SJSA1 (cell line): ENCODE measurements at places on chromosomes 7 and 10.
A peak's percentile ranks its signal among the peaks of the same experiment; 100 is the strongest.

GRCh38 chr7:32957326-32958045 lies at the start of gene FKBP9:
TSS of gene FKBP9 (plus strand) at chr7:32957440. CDS start at chr7:32957574, 134 bp downstream.
- peak; percentile 80 for DNase-seq

- no peak for DNase-seq
These were observed 35.5 kb upstream of the PPIF start for GRCh38 chr10:79311581-79312407.

DNA sequence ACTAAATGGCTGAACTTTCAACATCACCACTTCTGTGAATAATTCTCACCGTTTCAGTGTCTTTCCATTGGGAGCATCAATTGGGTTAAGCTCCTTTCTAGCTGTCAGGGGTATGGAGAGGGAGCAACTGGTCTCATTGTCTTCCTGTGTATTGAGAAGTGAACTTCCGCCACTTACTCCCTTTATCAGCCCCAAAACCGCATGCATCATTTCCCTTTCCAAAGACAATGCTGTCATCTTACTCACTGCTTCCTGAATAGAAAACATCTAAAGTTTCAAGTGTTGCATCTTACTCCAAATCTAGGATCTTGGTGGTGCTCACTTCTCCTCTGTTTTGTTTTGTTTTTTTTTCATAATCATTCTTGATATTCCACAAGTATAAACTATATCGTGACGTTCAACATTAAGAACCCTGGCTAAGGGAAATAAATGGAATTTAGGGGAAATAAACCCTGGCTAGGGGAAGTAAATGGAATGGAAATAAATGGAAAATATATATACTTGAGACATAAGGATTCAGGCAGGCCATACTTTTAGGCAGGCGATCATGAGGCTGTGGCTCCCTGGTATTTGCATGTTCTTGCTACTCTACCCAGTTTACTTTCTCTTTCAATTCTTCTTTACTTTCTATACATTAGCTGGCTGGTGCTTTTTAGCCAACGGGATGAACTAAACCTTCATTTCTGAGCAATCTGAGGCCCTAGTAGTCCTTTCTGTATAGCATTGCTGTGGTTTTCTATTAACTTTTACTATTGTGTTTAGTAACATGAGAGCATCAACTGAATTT lies 371.9 kb downstream of the BMPER start:
- DNase-seq: no peak

DNA sequence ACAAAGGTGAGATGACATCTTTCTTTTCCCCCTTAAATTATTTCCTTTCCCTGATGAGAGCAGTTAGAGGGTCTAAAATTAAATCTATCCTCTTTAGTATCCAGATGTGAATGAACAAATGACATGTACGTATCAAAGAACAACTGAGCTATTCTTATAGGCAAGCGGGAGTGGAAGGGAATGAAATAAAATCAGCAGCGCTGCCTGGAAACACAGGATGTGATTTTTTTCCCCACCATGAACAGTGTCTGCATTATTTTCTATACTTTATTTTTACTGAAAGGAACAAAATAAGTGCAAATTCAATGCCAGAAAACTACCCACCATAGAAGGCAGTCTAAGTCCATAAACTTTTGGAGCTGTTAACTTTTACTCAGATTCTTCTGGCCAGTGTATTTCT lies 40.6 kb downstream of the SLC26A4 start:
- no peak for DNase-seq

DNA sequence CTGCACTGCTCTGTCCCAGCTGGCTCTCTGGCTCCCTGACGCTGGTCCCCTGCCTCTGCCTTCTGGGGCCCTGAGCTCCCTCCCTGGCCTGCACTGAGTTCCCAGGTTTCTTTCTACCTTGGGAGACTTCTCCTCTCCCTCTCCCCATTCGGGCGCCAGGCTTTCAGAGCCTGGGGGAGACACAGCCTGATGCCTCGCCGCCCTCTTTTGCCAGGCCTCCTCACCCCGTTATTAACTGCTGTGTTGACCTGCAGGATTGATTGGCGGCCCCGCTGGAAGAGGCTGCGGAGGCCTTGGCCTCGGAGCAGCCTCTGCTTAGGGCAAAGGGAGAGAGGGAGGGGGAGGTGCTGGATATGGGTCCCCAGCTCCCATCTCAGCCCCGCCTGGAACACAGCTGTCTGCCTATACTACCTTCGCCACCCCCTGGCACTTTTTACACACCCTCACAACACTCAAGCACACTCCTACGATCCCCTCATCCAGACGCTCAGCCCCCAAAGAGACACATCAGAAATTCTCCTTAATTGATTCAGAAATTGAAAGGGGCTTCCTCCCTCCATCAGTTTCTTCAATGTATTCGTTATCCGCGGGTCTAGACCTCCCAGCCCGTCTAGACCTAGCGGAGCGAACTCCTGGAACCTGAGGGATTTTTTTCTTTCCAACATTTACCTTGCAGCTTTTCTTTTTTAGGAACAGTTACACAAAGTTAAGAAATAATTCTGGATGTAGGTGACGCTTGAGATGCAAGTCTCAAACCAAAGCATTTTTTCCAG lies 7.1 kb upstream of the PAX2 start:
- no peak for DNase-seq

- no peak for DNase-seq
These were observed 56.8 kb downstream of the ZRANB1 start for GRCh38 chr10:124998624-124999291.

GRCh38 chr7:128078309-128078708 lies 47.1 kb upstream of the LRRC4 start:
- no peak for DNase-seq

- DNase-seq: no peak
These were observed 34.1 kb upstream of the LHFPL3 start for GRCh38 chr7:104294291-104294690.

- DNase-seq: no peak
These were observed 14.2 kb downstream of the ZNF365 start for GRCh38 chr10:62388328-62388727.

DNA sequence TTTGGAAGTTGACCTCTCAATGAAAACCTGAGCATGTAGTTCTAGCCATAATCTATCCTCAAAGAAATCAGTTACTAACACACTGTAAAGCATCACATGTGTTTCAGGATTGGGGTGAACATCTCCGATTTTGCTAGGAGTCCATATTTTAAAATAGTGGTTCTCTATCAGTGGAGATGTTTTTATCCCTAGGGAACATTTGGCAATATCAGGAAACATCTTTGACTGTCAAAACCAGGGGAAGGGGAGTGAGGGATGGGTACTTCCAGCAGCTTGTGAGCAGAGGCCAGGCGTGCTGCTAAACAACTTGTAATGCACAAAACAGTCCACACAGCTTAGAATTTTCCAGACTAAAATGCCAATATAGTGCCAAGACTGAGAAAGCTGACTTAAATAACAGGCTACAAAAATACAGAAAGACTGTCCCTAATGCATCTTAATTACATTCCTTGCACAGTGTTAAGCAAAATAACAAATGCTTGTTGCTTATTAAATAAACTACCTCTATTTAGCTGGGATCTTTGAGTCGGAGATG lies 120.9 kb downstream of the CRPPA start:
- DNase-seq: no peak

DNA sequence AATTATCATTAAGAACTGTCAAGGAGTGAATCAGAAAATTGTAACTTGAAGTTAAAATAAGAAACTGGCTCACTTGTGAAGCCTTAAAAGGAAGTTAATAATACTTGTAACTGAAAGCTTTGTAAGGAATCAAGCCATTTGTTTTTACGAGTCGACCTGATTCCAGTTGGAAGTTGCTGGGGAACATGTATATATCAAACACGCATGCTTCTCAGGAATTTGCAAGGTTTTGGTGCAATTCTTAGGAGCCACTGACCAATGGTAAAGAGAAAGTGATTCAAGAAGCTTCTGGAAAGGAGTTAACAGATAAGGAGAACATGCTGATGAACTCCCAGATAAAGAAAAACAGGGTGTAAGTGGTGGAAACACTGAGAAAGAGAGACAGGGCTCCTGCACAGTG lies 56.4 kb downstream of the ETV1 start:
- DNase-seq: no peak

DNA sequence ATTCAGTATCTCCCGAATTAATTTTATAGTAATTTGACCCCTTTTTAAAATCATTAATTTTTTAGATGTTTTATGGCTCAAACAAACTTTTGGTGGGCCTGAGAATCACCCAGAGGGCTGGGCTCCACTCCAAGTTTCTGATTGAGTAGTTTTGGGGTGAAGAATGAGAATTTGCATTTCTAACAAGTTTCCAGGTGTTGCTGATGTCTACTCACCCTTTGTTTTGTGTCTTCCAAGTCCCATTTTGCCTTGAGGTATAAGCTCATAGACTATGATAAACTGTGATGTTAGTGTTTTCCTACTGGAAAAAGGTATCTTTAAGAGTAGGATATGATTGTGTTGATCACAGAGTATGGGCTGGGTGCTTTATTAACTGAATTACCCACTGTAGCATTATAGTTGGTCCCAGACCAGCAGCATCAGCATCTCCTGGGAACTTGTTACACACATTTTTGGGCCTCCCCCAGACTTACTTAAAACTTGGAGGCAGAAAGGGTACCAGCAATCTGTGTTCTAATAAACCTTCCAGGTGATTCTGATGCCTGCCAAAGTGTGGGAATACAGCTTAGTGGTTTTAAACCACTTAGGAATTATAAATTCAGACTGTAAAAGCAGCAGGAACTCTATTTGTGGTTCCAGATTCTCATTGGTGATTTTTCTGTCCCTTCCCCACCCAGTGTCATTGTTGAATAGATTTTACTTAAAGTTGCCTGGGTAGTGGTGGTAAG lies 19.1 kb downstream of the ZNRF2 start:
- no peak for DNase-seq

GRCh38 chr10:778626-779330 lies 89.3 kb upstream of the DIP2C start:
- DNase-seq: no peak

GRCh38 chr7:46616636-46617035 lies 695.6 kb upstream of the IGFBP3 start:
- no peak for DNase-seq

- no peak for DNase-seq
These were observed 497.7 kb downstream of the GRID1 start for GRCh38 chr10:85868627-85869499.

- peak; percentile 50 for DNase-seq
These were observed 731 bp upstream of the CRPPA start for GRCh38 chr7:16422103-16422435.

DNA sequence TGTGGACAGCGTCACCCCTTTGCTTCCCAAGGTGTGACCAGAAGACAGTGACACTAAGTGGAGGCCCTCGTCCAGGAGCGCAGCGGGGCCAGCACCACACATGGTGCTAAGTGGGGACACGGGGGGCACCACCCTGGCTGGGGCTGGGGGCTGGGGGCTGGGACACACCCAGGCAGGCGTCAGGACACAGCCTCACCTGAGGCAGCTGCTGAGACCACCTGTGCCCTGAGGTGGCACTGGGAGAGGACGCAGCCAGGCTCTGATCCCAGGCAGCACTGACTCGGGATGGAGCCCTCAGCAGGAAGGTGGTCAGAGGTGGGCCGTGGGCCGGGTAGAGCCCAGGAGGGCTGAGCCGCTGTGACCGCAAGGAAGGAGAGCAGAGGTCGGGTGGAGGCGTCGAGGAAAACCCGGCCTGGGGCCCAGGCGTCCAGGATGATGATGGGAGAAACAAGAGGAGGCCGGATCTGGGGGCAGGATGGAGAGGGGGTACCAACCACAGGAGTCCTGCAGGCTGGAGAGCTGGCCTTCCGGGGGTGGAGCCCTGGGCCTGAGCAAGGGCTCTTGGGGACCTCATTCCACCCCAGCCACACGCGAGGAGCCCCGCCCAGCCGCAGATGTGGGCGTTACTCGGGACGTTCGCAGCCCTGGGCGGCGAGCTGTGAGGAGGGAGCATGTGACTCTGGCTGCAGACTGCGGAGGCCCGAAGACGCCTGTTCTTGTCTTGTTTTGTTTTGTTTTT lies 22.5 kb downstream of the LRRC27 start:
- no peak for DNase-seq

GRCh38 chr10:82211346-82211745 lies 336.4 kb downstream of the NRG3 start:
- DNase-seq: no peak

DNA sequence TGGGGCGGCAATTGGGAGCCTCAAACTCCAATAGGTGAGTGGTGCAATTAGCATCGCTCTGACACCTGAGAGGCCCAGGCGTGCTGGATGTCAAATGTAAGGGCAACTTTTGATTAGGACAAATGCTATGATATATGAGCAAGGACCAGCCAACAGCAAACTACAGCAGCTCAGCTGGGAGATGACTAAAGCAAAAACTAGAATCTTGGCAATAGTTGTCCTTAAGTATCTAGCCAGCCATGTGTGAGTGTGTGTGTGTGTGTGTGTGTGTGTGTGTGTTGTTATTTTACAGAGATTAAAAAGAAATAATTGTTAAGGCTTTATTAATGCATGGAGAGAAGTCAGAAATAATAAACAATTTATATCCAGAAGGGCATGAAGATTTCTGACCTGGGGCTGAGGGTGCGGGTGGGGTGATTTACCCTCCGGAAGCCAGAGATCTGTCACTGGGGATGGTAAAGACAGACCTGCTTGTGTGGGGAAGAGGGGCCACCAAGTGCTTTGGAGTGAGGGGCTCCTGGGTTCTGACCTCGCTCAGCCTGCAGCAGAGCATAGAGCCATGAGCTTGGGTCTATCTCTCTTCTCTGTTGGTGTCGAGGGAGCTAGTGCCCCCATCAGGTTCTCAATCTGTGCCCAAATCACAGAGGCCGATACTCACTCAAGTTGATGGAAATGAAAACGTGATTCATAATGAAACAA lies 77.3 kb downstream of the EMX2 start:
- no peak for DNase-seq

DNA sequence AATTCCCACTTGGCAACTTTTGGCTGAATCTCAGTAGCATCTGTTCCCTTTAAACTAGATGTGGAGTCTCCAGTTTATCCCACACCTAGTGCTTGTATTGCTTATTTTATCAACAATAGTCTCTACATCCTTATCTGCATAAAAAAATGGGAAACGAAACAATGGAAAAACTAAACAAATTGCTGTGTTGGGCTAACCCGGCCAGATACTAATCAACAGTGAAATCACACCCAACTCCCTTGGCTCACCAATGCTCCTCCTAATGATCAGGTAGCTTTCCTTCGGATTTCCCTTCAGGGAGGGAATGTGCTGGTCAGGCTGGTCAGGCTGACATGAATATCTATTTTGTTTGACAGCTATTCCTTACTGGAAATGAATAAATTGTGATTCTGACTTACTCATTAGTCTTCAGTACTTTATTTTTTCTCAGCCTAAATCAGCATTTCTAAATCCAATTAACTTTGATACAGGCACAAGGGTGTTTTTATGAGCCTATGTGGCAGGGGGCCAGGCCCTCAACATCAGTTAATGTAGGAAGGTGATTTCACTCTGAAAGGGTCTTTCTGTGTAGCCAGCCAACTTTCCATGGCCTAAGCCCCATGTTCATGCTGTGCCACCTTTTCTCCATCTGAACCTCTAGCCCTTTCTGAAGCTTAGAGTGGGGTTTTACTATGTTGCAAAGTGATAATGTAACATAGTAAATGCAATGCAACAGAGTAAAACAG lies 170.5 kb upstream of the NPSR1 start:
- DNase-seq: no peak
